ENCODE measurements at places on chromosomes 2 and 18.

GRCh38 chr2:160471950-160472349 lies 21.7 kb downstream of the RBMS1 start:
- peak; percentile 20 for DNase-seq

DNA sequence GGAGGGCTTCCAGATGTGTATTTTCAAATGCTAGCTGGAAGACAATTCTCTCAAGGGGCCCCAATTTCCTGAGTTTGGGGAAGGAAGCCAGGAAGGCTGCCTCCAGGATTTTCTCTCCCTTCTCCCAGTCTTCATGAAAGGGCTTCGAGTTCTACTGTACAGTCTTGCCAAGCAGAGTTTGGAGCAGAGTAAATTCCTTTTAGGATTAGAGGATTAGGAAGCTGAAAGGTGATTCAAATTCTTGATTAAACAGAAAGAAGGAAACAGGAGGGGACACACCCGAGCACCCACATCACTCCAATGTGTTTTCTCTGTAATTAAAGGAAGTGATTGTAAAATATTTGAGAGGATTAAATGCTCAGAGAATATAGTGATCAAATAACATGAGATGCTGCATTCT lies 217.8 kb downstream of the SETBP1 start:
- no peak for DNase-seq

GRCh38 chr18:13318731-13319501 lies 100.4 kb downstream of the LDLRAD4 start:
- DNase-seq = no peak

GRCh38 chr18:12376034-12376753 lies 833 bp downstream of the AFG3L2 start:
- no peak for DNase-seq

DNA sequence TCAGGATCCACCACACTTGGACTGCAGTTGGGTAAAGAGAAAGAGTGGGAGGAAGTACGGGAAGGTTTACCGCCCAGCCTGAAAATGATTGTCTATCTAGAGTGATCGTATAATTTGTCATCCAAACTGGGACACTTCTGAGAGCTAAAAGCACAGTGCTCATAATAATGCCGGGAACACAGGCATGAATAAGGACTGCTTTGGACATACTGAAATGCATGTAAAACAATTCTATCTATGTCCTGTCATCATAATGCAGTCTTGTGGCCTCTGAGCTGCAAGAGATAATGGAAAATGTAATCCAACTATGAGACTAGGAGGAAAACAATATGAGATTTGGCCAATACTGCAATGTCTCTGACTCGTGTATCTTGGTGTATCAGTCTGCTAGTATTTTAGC lies 435.5 kb downstream of the SOX11 start:
- DNase-seq = no peak

- no peak for DNase-seq
Observed at GRCh38 chr2:67783026-67783425, 279.8 kb downstream of the C1D start.

DNA sequence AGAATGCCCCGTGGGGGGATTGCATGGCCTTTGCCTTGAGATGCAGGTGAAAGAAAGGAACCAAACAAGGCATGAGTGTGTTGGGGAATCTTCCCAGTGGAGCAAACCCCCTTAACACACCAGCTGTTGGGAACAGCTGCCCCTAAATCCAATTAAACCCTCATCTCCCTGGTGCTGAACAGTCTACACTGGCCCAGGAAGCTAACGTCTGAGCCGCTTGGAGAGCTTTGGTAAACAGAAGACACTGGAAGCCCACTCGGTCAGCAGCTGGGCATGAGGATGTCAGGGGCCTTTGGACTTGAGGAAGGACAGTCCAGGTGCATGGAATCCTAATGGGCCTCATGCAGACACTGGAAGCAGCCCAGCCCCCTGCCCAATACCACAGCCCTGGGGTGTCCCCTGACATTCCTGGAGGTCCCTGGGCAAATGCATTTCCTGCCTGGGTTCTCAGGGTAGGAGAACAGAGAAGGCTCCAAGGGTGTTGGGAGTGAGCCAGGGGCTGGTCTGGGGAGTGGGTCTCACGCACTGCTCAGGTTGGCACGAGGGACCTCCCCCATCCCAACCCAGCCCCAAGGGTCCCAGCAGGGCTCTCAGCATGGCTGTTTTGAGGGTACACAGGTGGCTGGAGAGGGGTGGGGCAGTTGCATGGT lies 37.7 kb downstream of the GBX2 start:
- no peak for DNase-seq

DNA sequence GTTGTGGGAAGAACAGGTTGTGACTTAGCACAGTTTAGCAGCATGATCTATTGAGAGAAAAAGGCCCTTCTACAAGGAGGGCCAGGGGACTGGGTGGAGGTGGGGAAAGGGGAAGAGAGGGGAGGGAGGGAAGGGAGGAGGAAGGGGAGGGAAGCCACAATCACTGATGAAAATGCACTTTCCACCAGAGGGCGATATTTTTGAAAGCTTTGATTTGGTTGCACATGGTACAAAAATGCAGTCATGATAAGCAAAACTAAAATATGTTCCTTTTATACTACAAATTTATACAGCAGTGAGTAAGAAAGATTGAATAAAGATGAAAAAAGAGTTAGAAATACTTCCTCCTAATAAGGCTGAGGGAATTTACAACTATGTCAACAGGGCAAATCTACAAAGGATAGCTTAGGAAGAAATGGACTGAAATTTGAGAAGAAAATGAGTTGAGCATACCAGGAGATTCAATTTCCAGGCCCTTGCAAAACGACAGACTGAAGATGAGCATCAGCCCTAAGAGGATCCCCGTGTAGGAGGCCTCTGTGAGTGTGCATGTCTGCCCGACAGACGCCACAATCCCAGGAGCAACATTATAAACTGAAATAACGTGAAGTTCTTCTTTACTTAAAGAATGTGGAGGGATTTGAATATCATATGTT lies 17.2 kb downstream of the SH3YL1 start:
- DNase-seq = peak; percentile 29

DNA sequence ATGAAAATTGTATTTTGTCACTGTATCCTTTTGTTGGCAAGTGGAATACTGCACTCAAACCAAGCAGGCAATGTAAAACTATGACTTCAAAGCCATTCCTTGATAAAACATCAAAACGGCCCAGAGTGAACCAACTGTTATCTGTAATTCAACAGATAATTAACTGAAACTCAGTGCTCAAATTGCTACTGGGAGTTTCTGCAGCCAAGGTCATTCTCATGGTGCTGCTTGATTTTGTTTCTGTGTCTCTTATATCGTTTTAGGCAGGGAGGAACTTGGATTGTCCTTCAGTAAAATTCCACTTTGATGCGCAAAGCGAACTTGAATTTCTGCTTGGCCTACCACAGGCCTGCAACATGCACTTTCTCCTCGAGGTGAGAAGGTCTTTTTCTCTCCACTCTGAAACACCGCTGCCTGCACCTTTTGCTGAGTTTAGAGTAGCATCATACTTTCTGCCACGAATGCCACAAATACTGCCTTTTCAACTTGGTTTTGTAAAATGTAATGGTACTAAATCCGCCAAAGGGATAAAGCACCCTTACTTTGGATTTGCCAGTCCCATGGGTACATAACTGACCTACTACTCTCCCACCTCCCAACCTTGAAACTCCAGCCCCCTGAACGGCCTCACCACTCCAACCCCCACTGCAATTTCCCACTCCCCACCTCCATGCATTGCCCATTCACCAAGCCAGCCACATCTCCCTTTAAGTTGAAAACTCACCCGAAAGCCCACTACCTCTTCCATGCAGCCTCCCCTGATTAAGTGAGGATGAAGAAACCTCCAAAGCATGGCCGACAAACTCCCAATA lies 204.7 kb downstream of the TGIF1 start:
- DNase-seq = no peak

DNA sequence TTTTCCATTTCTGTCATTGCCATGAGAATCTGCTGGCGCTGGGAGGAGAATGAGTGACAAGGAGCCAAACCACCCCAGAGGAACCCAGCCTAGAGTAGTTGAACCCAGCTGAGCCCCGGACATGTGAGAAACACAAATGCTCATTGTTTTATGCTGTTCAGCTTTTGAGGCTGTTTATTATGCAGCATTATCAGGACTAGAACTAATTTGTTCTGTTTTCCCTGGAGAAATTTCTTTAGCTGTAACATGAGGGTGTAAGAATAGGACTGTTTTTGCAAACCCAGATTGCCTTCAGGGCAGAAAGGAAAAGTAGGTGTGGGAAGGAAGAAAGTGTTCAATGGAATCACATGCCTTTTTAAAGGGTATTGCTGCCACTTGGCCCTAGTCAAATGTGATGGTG lies 28.5 kb upstream of the DOCK10 start:
- no peak for DNase-seq

DNA sequence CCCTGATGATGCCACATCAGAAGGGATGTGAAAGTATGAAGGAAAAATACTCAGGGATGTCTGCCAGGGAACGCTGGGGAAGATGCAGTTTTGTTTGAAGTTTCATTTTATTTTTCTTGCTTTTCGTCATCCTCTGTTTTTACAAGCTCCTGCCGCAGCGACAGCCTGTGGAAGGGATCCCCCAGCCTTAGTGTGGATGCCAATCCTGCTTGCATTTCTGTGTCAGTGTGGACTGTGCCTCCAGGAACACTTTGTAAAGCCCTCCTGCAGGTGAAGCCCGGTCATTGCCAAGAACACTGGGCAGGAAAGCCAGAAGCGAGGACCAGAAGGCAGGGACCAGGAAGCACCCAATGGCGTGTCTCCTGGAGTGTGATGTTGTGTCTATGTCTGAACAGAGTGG lies 234.3 kb downstream of the SEPTIN10 start:
- no peak for DNase-seq

- no peak for DNase-seq
Observed at GRCh38 chr2:8154270-8154669, 527.6 kb upstream of the ID2 start.

All from central memory CD4-positive, alpha-beta T cell (primary cell).